ENCODE measurements at places on chromosomes 4 and X. TPM values are rescaled to one million over a fixed set of nuclear protein-coding genes. Genes with fewer than 3 reads are reported as not detected.

PAK3 gene
- total RNA-seq = 0.83 TPM

SMIM43 gene
- total RNA-seq = not detected

GPRASP1 gene
- total RNA-seq = 1.4 TPM

DNA sequence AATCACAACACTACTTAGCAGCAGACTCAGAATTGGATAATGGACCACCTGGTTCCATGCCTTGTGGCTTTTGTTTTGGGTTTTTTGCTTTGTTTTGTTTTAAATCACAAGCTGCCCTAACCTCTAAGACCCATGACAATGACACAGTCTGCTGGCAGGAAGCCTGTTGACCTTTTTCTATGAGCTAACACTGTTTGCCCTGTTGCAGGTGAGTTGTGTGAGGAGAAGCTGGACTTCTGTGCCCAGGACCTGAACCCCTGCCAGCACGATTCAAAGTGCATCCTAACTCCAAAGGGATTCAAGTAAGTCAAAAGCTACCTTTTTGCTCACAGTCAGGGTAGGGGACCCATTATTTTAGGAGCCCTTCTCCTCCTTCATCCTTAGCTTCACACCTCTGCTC lies 110.8 kb upstream of the PACRGL start:
- peak; percentile 95 for DNase-seq

- DNase-seq = no peak
These were observed 73.3 kb downstream of the CRLF2 start for GRCh38 chrX:1139185-1139500.

PAGE4 gene
- total RNA-seq = not detected
